NCI-H187 treated with DMSO at 0.1 percent for 48 hours (cell line): ENCODE measurements at places on chromosomes 6 and 20.

DNA sequence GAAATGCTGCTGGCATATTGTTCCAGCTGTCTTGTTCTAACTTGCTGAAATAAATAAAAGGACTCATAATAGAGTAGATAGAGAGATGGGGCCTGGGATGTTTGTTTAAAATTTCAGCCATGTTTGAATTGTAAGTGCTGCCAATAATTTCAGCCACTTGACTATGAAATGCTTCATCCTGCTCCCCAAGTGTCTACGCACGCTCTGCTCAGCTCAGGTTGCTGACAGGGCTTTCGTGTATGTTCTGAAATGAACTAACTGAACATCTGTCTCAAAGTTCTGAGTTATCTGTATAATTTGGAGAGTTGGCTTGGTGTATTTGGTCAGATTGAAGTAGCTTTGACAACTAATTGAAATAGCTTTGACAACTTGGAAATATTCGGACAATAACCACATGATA lies 387.8 kb downstream of the BMP2 start:
- DNase-seq: peak; percentile 47

- no peak for DNase-seq
Measured at GRCh38 chr6:8930009-8930408, 494.7 kb upstream of the SLC35B3 start.

- no peak for DNase-seq
Measured at GRCh38 chr6:168216751-168217191, 102.8 kb downstream of the DACT2 start.

DNA sequence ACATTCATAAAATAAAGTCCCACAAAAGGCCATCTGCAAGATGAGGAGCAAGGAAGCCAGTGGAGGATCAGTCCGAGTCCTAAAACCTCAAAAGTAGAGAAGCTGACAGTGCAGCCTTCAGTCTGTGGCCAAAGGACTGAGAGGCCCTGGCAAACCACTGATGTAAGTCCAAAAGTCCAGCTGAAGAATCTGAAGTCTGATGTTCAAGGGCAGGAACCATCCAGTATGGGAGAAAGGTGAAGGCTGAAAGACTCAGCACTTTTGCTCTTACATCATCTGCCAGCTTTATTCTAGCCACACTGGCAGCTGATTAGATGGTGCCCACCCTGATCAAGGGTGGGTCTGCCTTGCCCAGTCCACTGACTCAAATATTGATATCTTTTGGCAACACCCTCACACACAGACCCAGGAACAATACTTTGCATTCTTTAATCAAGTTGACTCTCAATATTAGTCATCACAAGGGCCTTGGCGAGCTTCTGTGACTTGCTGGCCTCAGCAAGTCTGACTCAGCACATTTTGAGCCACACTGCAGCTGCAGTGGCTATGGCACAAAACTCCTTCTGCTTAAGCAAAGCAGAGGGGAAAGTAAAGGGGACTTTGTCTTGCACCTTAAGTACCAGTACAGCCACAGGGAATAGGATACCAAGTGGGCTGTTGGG lies 1370.3 kb upstream of the CITED2 start:
- DNase-seq: no peak

DNA sequence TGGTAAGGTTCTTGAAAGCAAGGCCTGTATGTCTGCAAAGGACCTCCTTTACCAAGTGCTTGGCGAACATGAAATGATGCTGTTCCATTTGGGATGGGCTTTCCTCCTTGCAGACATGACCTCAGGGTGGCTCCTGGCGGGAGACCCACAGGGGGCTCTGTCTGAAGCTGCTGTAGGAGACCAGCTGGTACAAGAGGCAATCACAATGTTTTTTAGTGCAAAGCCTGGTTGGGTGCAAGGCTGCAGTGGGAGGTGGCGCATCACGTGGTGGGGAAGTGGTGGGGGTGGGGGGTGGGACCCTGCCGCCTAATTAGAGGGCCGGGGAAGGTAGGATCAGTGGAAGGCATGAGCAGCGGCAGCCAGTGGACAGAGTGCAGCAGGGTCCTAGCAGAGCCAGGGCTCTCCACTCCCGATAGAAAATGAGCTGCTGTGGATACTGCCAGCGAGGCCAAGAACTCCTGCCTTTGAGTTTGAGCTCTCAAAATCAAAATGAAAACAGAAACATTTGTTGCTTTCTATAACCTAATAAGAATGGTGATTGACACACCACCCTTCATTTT lies 9.1 kb upstream of the ARMC2 start:
- no peak for DNase-seq

GRCh38 chr6:36752187-36752885 lies 54.7 kb downstream of the RAB44 start:
- DNase-seq: no peak

GRCh38 chr6:14518515-14519217 lies 401.1 kb downstream of the CD83 start:
- DNase-seq: no peak

GRCh38 chr20:64137598-64138031 lies 26.6 kb upstream of the MYT1 start:
- no peak for DNase-seq

- no peak for DNase-seq
Measured at GRCh38 chr6:34543421-34543820, 12.7 kb downstream of the SPDEF start.

DNA sequence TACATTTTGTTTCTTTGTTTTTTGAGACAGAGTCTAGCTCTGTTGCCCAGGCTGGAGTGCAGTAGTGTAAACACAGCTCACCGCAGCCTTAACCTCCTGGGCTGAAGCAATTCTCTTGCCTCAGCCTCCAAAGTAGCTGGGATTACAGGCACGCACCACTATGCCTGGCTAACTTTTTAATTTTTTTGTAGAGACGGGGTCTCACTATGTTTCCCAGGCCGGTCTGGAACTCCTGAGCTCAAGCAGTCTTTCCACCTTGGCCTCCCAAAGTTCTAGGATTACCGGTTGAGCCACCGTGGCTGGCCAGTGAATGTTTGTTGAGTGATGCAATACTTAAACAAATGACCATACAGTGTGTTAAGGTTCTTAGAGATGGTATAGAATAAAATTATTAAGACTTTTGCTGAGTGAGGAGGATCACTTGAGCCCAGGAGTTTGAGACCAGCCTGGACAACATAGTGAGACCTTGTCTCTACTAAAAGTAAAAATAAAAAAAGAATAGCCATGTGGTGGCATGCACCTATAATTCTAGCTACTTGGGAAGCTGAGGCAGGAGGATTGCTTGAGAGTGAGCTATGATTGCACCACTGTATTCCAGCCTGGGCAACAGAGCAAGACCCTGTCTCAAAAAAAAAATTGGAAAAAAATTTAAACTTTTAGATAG lies 13.4 kb downstream of the CEP250 start:
- DNase-seq: no peak

GRCh38 chr6:81075974-81076373 lies 676.5 kb downstream of the TENT5A start:
- DNase-seq: no peak

DNA sequence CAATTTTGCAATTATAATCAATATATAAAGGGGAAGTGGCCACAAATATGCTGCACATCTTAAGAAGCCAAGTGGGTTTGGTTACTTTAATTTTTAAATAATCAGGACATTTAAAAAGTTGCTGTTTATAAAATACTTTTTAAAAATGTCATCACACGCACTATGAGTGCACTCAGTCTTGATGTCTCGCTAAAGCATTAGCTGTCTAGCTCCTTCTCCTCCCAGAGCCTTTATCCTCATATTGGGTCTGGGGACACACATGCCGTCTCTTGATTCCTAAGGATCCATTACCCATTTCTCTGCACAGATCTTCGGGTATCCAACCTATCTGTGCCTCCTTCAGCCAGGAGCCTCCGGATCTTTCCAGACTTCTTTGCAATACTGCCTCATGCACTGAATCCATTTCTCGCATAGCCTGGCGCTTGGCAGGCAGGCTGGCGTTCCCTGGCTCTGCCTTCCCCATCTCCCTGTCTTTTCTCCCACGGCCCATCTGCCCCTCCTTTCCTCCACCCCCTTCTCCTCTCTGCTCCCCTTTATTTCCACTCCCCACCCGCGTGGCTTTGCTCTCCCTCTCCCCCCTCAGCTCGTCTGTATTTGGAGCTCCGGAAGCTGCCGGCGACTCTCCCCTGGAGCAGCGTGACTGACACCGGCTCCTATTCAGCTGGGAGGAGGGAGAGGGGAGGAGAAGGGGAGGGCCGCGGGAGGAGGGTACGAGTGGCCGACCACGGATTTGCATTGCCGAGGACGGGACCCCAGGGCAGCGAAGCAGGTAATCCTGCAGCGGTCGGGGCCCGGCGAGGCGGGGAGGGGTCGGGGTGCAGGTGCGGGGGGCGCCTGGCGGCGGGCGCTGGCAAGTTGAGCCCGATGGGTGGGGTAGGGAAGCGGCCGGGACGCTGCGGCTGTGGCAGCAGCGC lies at the start of gene CAP2:
Gene CAP2 (plus strand): TSS at position 618 of the 914 bp plus-strand sequence. CDS start 27,961 bp downstream, outside the sequence.
- DNase-seq: peak; percentile 25

- no peak for DNase-seq
Measured at GRCh38 chr6:41732149-41732548, 3.3 kb downstream of the TFEB start.

DNA sequence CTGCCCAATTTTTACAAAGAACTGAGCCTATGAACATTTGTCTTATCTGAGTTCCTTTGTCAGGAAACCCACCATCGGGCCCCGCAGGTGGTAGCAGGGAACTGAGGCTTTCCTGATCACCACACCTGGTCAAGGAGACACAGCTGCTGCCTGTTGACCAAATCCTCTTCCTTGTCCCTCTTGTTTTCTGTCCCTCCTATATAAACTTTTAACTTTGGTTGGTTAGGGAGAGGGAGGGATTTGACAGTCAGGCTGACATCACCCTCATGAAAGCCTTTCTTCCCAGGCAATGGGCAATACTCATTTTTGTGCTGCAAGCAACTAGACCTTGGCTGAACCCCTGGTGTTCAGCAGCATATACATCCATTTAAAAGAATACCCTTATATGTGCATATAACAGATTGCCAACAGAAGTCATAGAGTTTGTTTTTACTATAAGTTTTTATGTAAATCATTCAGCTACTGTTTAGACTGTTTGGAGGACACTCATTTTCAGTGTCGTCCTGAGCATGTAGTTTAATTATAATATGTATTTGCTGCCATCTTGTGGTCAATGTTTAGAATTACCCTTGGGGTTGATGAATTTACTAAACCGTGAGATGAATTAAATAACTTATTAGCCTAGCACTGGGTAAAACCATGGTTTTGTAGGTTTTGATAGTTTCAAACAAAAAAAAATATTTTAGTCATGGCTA lies 17.0 kb downstream of the CRISP1 start:
- no peak for DNase-seq

- DNase-seq: no peak
Measured at GRCh38 chr6:74550821-74551220, 655.0 kb downstream of the COL12A1 start.

DNA sequence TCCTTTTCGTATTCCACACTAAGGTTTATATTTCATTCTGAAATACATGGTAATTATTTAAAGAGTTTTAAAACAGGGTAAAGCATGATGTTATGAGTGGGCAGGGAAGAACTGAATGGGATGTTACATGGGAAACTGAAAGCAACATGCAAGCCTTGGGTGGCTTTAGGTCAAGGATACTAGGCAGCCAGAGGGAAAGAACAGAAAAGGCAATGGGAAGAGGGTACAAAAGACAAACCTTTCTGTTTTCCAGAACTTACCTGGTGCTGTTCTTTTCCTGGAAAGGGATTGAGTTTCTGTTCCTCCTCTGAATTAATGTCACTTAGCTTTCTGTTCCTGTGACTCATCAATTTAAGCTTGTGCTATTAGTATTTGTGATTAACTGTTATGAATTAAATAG lies 71.2 kb upstream of the SMIM8 start:
- no peak for DNase-seq

GRCh38 chr6:46015119-46015968 lies at the start of gene CLIC5:
TSS of gene CLIC5 (minus strand) at chr6:46015860. CDS start at chr6:46015542, 318 bp downstream.
- no peak for DNase-seq

GRCh38 chr20:35329435-35330139 lies 37.4 kb upstream of the FAM83C start:
- no peak for DNase-seq

DNA sequence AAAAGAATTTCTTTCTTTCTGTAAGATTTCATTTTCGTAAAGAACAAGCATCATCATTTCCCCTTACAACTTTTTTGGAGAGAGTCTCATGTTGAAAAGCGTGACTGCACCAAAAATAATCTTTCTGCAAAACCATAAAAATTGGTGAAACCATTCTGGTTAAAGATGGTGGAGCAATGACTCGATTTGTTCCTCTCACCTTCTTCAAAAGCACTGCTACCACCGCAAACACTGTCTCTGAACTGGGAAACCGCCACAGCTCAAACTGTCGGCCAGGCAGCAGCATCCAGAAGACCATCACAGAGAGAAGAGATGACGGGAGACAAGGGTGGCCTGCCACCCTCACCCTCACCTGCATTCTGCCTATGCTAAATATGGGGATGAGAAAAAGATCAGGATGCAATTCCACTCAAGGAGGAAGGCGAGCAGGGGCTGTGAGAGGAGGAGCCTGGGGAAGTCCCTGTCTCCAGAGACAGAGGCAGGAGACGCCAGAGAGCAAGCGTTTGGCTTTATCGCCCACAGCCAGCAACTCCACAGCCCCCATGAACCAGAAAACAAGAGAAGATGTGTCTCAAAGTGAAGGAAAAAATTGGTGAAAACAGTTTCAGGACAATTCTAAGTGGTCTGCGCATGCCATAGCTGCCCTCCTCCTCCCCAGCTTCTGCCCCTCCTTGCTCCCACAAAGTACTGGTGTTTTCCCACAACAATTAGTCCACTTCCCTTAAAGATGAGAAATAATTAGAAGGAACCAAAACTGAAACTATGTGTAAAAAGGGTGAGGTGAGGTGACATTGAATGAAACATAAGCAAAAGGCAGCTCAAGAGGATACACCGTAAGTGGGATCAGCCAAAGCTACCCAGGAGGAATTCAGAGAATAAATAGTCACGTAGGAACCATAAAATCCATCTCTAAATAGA lies 255.5 kb downstream of the KIF16B start:
- no peak for DNase-seq

DNA sequence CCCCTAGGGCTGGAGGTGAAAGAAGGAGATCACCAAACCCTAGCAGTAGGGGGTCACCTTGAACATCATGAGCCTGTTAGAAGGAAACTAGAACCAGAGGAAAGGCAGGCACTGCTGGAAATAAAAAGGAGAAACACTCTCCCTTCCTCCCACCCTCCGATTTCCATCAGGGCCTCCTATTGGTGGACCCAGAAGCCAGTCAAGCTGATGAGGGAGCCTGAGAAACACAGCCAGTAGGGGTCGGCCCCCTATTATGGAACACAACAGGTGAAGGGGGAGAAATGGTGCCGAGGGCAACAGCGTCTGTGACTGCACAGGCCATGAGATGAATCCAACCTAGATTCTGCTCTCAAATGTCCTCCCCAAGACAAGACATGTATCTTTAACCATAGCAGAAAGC lies 156.1 kb upstream of the LRFN2 start:
- no peak for DNase-seq

- no peak for DNase-seq
Measured at GRCh38 chr6:65595540-65595939, 111.5 kb downstream of the EYS start.

GRCh38 chr6:8670792-8671191 lies 235.4 kb upstream of the SLC35B3 start:
- DNase-seq: no peak
